Aorta (tissue), 5 donors: ENCODE measurements at places on chromosomes 13 and 19. TPM values are rescaled to one million over a fixed set of nuclear protein-coding genes. Genes with fewer than 3 reads are reported as not detected.

DNA sequence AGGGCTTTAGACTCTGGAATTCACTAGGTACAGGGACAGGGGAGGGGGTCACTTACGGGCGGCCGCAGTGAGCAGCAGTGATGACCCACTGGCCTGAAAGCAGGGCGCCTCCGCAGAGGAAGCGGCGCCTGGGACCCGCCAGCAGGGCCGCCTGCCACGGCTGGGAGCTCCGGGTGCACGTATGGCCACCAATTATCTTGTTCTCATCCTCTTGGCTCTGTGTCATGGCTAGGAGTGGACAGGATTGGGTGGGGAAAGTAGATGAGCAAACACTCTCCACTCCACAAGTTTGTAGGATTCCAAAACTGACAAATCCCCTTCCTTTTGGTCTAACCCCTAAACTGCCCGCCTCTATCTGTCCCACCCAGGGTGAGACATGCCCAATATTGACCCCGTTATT, 1.2 kb downstream of the KLK14 start:
- no peak for DNase-seq

DNA sequence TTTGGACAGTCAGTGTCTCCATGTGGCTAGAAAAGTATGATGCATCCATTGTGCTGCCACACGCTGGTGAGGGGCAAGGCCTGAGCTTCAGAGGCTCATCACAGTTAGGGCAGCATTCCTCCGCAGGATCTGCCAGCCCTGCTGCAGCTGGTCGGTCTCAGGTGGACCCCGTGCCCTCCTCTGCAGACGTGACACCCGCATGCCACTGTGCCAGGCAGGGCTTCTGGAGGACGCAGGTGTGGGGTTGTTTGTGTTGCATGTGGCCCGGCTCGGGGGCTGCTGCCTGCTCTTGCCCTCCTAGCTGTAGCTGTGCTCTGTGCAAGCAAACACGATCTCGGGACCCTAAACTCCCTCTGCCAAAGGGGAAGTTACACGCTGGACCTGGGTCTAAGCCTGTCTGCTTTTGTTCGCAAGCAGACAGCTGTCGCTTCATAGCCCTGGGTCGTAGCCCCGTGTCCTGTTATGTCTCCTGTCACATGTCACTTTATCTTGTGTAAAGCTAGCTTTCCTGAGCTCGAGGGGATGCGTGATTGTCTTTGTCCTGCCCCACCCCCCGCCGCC, 45.3 kb downstream of the SLC7A9 start:
- DNase-seq = no peak

GRCh38 chr13:76214001-76214400, 577.9 kb downstream of the LMO7 start:
- DNase-seq = no peak

The REEP6 gene
- 1.6 TPM for total RNA-seq

DNA sequence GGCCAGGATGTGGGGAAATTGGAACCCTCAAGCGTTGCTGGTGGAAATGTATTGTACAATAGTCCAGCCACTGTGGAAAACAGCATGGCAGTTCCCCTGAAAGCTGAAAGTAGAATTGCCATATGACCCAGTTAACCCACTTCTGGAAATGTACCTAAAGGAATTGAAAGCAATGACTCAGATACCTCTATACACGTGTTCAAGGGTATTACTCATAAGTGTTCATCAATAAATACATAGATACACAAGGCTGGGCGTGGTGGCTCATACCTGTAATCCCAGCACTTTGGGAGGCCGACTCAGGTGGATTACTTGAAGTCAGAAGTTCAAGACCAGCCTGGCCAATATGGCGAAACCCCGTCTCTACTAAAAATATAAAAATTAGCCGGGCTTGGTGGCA, 71.9 kb upstream of the IRS2 start:
- no peak for DNase-seq

- no peak for DNase-seq
These were observed 73.7 kb upstream of the SLAIN1 start for GRCh38 chr13:77623806-77624205.
